Fibroblast of the aortic adventitia (primary cell): ENCODE measurements at places on chromosomes 2 and 18. TPM values are rescaled to one million over a fixed set of nuclear protein-coding genes. Genes with fewer than 3 reads are reported as not detected.
A peak's percentile ranks its signal among the peaks of the same experiment; 100 is the strongest.

DNA sequence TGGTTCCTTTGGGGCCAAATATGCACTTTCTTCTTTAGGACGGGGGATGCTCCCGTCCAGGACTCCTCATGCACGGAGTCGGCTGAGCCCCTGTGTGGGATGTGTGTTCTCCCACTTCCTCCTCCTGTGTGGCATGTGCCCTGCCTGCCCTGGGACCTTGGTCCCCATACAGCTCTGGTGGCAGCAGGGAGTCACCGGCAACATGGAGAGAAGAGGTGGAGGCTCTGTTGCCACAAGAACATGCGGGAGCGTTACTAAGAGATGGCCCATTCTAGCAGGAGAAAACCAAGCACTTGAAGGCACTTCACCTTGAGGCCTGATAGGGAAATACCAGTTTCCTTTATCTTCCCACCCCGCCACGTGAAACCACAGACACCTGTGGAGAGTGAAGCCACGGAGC lies 98.0 kb downstream of the DDX1 start:
- no peak for DNase-seq

- DNase-seq: peak; percentile 63
Observed at GRCh38 chr2:71389384-71390072, 57.9 kb downstream of the ZNF638 start.

CCDC178 gene
- 0.72 and 0.74 TPM in 2 replicates for total RNA-seq

COL6A3 gene
- 1,372 and 1,478 TPM in 2 replicates for total RNA-seq

GRCh38 chr2:69260666-69261065 lies 126.4 kb downstream of the GFPT1 start:
- no peak for DNase-seq

ZDBF2 gene
- total RNA-seq: 11.8 and 20.9 TPM in 2 replicates

DNA sequence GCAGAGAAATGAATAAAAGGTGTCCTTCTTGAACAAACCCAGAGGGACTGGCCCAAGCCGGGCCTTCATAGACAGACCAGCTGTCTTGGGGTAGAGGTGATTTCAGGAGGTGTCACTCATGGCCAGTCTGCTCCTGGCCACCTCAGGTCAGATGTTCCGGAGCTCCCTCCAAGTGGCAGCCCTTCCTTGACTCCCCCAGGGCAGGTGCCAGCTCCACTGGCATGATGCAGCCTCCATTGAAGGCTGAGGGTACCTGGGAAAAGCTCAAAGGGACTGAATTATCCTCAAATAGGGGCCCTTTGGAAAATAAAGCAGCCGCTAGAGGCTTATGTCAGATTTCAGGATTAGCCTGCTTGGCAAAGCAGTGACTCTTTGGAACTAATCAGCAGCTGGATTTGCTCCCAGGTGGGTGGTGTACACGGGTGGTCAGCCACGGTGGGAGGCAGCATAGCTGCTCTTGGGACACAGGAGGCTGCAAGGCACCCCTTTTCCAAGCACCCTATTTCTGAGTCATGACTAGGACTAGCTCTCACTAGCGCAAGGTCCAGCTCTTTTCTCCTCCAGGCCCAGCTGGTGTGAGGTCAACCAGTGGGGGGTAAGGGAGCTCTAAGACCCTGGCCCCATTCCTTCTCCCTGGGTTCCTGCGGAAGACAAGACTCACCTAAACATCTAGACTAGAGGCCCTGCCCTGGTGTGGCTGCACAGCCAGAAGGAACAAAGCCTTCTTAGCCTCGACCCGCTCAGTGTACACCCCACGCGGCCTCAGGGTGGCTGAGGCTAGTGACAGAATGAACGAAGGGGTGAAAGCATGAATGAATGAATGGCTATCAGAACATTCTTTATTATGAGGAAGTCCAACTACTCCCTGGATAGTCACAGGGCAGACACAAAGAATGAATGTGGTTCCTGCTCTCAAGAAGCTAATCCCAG lies 29.3 kb downstream of the HS1BP3 start:
- no peak for DNase-seq

DNA sequence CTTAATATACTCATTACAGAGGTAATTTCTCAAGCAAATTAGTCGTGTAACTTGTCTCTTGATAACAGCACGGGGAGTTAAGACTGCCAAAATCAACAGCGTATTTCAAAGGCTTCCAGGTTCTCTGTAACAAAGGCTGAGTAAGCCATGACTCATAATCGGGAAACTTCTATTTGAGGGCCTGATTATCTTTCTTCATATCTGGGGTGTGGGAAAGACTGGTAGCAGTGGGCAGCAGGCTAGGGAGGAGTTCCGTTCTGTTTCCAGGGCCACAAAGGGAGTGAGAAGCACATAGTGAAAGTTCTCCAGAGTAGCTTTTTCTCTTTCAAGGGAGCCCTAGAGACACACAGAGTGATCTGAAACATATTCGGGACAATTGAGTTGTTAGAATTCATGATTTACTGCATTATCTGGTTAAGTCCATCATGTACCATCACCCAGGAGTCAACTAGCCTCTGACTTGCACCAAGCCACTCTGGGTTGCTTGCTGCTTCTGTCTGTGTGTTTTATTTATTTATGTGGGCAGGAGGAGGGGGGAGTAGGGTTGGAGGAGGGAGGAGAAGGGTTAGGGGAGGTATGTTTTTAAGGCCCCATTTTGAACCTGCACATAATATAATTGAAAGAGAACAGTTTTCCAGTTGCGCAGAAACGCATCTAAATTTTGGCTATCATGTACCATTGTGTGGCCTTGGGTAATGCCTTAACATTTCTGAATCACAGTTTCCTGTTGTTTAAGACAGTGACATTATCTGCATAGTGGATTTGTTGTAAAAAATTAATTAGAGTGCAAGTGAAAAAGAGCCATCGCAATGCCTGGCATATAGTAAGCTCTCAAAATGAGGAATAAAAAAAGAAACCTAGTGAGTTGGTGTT lies 80.5 kb upstream of the ITPRID2 start:
- peak; percentile 95 for DNase-seq

MGAT5 gene
- total RNA-seq: 15.8 and 46.5 TPM in 2 replicates

GRCh38 chr2:85435981-85436835 lies 17.7 kb downstream of the SH2D6 start:
- no peak for DNase-seq

DCAF17 gene
- 9.0 and 34.7 TPM in 2 replicates for total RNA-seq
